ENCODE measurements at places on chromosomes 16 and 17.

GRCh38 chr17:2058586-2059546 lies 4.0 kb downstream of the HIC1 start:
- no peak for DNase-seq

GRCh38 chr17:7283471-7284216 lies 2.1 kb downstream of the SLC2A4 start:
- no peak for DNase-seq

DNA sequence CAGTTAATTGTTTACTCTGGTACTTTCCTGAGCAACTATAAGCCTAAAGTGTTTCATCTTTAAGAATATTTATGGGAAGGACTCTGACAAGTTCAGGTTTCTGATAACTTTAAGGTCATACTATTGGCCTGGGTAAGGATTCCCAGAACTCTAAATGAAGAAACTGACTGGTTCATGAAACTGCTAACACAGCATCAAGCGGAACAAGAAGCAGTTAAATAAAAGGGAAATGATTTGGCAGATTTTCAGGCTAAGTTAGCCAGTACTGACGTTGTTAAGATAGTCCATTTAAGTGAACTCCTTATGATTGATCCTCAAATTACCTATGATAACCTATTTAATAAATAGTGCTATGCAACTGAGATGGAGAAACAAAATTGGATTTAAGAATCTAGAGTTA lies 101.6 kb upstream of the CES5A start:
- no peak for DNase-seq

- DNase-seq = no peak
Measured at GRCh38 chr16:54397190-54397835, 110.7 kb upstream of the IRX3 start.

GRCh38 chr17:19012171-19013080 lies 7.9 kb upstream of the FAM83G start:
- DNase-seq = no peak

DNA sequence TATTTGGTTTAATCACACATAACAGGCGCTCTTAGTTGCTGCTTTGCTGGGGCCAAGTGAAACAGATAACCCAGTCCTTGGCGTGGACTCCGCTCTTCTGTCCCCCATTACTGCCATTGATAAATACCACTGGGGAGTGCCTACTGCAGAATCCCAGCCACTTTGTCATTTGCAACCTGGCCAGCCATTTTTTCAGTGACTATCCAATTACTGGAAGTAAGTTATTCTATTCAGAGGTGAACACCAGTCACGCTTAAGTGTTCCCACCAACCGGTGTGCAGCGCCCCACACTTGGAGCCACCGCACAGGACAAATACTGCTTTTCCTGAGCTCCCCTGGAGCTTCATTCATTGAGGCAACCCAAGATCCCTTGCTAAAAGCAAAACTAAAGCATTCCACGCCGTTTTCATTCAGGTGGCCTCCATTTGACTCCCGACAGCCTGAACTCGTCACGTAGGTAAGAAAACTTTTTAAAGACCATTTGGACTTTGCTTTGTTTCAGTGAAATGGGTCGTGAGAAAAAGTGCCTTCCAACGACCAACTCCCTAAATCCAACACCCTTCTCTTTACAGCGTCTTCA lies 1.8 kb downstream of the USP7 start:
- peak; percentile 24 for DNase-seq

- DNase-seq = no peak
Measured at GRCh38 chr17:41511116-41511515, 5.7 kb upstream of the KRT13 start.

- peak; percentile 76 for DNase-seq
Measured at GRCh38 chr17:42120770-42121769, at the start of gene KAT2A. Gene KAT2A, minus strand, starts transcription at chr17:42121367. Its CDS starts 63 bp downstream, at chr17:42121304.

- DNase-seq = no peak
Measured at GRCh38 chr17:81821147-81821546, 11.9 kb downstream of the MCRIP1 start.

- no peak for DNase-seq
Measured at GRCh38 chr16:81279392-81279791, 35.4 kb upstream of the GAN start.

DNA sequence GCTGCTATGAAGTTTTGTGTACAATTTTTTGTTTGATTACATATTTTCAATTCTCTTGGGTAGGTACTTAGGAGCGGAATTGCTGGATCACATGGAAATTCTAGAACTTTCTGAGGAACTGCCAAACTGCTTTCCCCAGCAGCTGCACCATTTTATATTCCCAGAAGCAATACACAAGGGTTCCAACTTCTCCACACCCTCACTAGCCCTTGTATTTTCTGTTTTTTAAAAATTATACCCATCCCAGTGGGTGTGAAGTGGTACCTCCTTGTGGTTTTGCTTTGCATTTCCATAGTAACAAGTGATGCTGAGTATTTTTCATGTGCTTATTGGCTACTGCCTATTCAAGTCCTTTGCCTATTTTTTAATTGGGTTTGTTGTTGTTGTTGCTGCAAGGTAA lies 20.9 kb downstream of the NACA2 start:
- no peak for DNase-seq

DNA sequence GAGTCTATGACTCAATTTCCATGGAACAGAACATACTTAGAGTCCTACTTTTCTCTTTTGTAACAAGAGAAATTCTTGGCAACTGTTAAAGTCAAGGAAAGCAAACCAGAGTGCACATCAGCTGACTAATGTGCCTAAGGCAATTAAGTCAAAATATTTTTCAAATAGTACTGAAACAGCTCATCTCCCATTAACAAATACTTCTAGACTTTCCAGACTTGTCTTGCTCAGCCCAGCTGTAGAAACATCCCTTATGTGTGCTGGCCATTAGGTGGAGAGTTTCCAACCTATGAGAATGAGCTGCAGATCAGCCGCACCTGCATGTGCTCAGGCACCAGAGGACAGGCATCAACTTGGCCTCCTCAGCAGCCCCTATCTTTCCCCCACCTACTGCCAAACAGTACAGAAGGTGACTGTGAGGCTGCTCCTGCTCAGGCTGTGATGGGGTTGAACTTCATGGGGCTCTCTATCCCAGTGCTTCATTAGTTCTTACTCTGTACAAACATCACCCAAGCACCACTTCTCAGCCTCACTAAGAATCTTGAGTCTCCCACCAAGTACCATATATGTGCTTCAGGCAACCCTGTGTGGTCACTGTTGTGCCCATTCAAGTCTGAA lies 32.2 kb downstream of the TEX2 start:
- DNase-seq = no peak

GRCh38 chr17:15931394-15931793 lies 13.5 kb upstream of the ADORA2B start:
- no peak for DNase-seq

DNA sequence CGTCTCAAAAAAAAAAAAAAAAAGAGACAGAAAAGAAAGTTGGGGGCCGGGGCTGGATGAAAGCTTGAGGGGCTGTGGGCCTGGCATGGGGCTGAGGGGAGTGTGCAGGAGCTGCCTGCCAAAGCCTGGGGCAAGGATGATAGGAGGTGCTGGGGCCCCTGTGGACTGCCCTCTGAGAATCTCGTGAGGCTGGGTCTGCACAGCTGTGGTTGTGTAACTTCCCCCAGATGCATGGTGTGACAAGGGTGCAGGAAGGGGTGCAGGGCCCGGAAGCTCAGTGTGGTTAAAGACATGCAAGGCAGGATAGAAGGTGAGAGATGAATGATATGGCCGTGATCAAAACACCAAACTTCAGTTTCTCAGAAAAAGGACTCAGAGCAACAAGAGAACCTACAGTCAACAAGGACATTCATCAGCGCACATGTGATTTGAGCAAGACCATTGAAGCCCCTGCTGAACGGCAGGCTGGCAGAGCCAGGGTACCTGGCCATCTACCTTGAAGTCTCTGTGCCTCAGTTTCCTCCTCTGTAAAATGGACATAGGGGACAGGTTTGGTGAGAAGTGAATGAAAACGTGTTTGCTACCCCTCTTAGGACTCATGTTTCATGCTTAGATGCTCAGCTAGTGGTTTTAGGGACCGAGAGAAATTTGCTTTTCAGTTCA lies 9.6 kb downstream of the IL32 start:
- DNase-seq = no peak

DNA sequence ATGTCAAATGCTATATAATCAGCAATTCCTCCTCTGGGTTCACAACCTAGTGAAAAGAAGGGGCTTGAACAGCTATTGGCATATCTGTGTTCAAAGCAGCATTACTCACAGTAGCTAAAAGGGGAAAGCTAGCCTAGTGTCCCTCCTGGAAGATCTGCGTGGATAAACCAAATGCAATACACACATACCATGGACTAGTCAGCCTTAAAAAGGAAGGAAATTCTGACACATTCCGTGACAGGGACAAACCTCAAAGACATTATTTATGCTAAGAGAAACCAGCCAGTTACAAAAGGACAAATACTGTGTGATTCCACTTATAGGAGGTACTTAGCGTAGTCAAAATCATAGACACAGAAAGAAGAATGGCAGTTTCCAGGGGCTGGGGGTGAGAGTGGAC lies 90.1 kb downstream of the XYLT1 start:
- DNase-seq = no peak

All from renal cortex interstitium (tissue), 15 donors.